ELR (cell line): ENCODE measurements at places on chromosomes 6 and 20.

DNA sequence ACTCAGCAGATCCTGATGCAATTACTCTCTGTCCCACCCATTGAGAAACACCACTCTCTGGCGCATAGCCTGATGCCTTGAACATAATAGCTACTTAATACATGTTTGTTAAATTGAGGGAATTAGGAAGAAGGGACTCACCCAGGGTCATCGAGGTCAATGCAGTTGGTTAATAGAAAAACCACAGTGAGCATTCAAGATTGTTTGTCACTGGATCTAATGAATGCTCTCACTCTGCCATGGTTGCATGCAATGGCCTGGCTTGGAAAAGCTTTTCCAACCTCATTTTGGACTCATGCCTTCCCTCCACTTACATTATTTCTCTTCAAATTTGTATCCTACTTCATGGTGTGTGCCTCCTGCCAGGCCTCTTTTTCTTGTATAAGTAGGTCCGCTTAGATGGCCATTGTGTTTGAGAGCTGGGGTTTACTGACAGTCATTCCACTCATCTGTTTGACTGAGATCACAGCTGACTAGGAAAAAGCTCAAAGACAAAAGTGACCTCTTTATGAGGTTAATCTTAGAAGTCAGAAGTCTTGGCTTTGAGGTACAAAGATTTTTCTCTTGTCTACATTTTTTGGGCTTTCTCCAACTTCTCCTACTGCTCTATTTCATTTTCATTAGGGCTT is 154.8 kb upstream of the RAB32 start:
- DNase-seq = no peak

- no peak for DNase-seq
Measured at GRCh38 chr20:38238829-38239228, 21.7 kb downstream of the KIAA1755 start.

DNA sequence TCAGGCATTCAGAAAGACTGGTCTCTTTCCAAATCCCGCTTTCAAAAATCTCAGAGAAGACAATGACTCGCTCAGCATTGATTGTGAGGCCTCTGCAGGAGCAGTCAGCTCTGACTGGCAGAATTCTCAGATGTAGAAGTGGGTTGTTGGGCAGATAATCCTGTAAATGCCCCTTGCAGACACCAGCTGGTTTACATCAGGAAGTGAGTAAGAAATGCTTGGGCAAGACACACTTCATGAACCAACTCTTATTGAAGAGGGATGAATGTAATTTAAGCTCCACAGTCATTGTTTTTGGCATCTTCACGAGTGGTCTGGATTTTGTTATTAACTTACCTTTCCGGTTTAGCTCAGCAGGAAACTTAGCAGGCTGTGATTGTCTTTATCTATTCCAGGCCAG is 166.6 kb downstream of the PLCB4 start:
- DNase-seq = peak; percentile 71

GRCh38 chr6:167779993-167780655 is 46.6 kb upstream of the AFDN start:
- DNase-seq = no peak

- DNase-seq = peak; percentile 99
Measured at GRCh38 chr6:2989332-2990247, 10.1 kb upstream of the NQO2 start.

GRCh38 chr6:53377793-53378192 is 29.0 kb upstream of the ELOVL5 start:
- no peak for DNase-seq

DNA sequence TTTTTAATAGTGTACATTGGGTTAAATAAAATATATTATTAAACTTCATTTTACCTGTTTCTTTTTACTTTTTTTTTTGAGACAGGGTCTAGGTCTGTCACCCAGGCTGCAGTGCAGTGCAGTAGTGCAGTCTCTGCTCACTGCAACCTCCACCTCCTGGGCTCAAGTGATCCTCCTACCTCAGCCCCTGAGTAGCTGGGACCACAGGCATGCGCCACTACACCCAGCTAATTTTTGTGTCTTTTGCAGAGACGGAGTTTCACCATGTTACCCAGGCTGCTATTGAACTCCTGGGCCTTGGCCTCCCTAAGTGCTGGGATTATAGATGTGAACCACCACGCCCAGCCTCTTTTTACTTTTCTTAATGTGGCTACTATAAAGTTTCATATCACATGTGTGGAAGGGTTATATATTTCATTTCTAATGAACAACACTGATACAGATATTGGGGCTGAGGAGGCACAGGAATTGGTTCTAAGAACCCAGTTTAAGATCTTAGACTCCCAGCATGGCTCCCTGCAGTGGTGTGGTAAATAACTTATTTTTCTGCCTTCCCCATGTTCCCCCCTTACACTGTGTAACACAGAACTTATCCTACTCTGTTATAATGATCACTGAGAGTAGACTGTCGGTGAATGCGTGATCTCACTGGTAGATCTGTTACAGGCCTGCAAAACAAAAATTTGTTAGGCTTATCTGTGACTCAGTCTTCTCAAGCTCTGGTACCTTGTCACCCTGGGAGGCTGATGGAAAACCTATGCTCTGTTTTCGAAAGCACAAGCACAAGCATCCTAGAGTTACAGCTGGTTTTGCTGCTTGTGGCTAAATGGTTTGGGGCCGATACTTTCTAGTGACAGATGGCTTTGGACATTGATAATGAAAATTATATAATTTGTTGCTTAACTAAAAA is 5.8 kb upstream of the ATXN1 start:
- peak; percentile 52 for DNase-seq

GRCh38 chr6:37940074-37940847 is 120.7 kb downstream of the ZFAND3 start:
- DNase-seq = no peak

- DNase-seq = no peak
Measured at GRCh38 chr20:9736373-9736772, 102.5 kb downstream of the PAK5 start.

GRCh38 chr6:99014061-99014460 is 66.3 kb upstream of the FBXL4 start:
- DNase-seq = peak; percentile 77

GRCh38 chr6:30329331-30329730 is 2.6 kb downstream of the TRIM39 start:
- DNase-seq = no peak

DNA sequence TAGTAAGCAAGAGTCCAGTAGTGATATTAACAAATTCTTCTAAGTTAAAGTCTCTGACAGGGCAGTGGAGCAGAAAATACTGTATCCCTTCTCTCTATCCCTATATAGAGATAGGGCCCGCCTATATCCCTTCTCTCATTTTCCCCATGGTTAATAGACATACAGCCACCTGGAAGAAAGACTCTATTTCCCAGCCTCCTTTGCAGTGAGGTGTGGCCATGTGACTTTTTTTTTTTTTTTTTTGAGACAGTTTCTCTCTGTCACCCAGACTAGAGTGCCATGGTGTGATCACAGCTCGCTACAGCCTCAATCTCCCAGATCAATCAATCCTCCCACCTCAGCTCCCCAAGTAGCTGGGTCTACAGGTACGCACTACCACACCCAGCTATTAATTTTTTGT is 16.7 kb upstream of the CDK5RAP1 start:
- no peak for DNase-seq
